Sigmoid colon (tissue), 7 donors: ENCODE measurements at places on chromosomes 16 and 17. TPM values are rescaled to one million over a fixed set of nuclear protein-coding genes. Genes with fewer than 3 reads are reported as not detected.

DHX40 gene
- 53.2 TPM for total RNA-seq

MLYCD gene
- 10.0 TPM for total RNA-seq

EVI2B gene
- total RNA-seq = 16.3 TPM

FASN gene
- total RNA-seq = 18.0 TPM

BMERB1 gene
- 112 TPM for total RNA-seq

OTOP2 gene
- not detected for total RNA-seq

SLC6A2 gene
- total RNA-seq = not detected

UTS2R gene
- not detected for total RNA-seq

BAIAP3 gene
- 1.8 TPM for total RNA-seq

CD300A gene
- total RNA-seq = 2.9 TPM

- peaks cover 45% of the 10 kb centered on the region for H3K36me3 ChIP-seq
- no peak overlapping the region for H3K4me3 ChIP-seq
- H3K27ac ChIP-seq = no peak overlapping the region
Measured at GRCh38 chr16:28110479-28110878, 47.0 kb upstream of the GSG1L start.

DNA sequence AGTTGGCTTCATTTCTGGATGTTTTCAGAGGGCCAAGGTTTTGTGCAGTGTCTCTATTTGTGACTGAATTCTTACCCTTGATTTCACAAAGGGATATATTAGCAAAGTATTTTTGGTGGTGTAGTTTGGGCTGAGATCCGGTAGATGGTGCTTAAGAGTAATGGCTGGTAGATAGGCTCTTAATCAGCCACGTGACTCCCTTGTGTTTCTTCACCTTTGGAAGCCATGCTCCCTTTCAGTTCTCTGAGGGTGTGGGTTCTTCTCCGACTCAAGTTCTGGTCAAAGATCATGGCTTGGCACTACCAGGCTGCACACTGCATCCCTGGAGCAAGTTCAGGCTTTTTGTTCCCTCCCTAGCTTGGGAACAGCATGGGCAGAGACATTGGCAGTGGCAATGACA, 887.3 kb downstream of the CDH8 start:
- H3K36me3 ChIP-seq = no peaks in the 10 kb centered on the region
- no peak overlapping the region for H3K27ac ChIP-seq
- H3K27me3 ChIP-seq = no peaks in the 10 kb centered on the region
- H3K4me1 ChIP-seq = no peaks in the 10 kb centered on the region
- DNase-seq = no peak

DNA sequence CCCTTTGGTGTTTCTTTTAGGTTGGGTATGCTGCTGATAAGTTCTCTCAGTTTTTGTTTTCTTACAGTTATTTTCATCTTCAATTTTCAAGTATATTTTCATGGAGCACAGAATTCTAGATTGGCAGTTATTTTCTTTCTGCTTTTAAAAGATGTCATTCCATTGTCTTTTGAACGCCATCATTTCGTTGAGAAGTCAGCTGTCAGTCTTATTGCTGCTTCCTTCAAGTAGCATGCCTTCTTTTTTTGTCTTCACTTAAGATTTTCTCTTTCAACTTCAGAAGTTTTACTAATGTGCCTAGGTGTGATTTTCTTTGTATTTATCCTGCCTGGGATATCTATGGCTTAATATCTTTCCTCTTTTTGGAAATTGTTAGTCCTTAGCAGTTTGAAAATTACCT, 262.2 kb upstream of the PMFBP1 start:
- H3K27me3 ChIP-seq = no peaks in the 10 kb centered on the region
- H3K27ac ChIP-seq = no peak overlapping the region
- H3K4me3 ChIP-seq = no peak overlapping the region
- H3K4me1 ChIP-seq = no peaks in the 10 kb centered on the region
- H3K36me3 ChIP-seq = no peaks in the 10 kb centered on the region
- no peak for DNase-seq

DNA sequence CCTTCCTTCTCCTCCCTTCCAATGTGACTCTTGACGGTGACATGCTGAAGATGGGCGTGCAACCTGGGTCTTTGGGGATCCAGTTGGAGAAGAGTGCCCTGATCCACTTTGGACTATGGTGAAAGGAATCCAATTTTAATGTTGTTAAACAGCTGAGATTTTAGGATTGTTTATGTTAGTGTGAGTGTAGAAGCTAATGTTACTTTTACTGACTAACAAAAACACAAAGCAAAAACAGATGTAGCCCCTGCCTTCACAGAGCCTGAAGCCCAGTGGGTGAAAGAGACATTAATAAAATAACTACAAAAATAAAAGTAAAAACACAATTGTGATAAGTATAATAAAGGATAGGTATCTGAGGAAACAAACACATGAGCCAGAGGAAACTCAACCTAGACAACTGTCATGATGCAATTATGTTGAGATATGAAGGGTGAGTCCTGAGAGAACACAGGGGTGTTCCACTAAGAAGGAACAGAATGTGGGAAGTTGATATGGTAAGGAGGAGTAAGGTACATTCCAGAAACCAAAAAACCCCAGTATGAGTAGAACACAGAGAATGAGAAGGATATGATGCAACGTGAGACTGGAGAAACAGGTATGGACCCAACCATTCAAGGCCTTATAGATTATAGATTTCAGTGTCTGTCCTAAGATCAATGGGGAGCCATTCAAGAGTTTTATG, 115.1 kb upstream of the PMFBP1 start:
- H3K4me1 ChIP-seq = no peaks in the 10 kb centered on the region
- no peaks in the 10 kb centered on the region for H3K27me3 ChIP-seq
- no peaks in the 10 kb centered on the region for H3K36me3 ChIP-seq
- DNase-seq = no peak
- no peak overlapping the region for H3K27ac ChIP-seq
- no peak overlapping the region for H3K4me3 ChIP-seq

- no peaks in the 10 kb centered on the region for H3K27me3 ChIP-seq
- no peaks in the 10 kb centered on the region for H3K36me3 ChIP-seq
- no peaks in the 10 kb centered on the region for H3K4me1 ChIP-seq
- no peak for DNase-seq
- no peak overlapping the region for H3K27ac ChIP-seq
Measured at GRCh38 chr17:18161207-18162145, 22.2 kb upstream of the ALKBH5 start.

GRCh38 chr17:43337684-43338428, 60.9 kb upstream of the ARL4D start:
- H3K27ac ChIP-seq = no peak overlapping the region
- H3K36me3 ChIP-seq = no peaks in the 10 kb centered on the region
- H3K4me3 ChIP-seq = no peak overlapping the region
- DNase-seq = no peak
- H3K4me1 ChIP-seq = peaks cover 25% of the 10 kb centered on the region
- H3K27me3 ChIP-seq = no peaks in the 10 kb centered on the region

- no peaks in the 10 kb centered on the region for H3K4me1 ChIP-seq
- H3K4me3 ChIP-seq = no peak overlapping the region
- DNase-seq = no peak
- H3K27ac ChIP-seq = no peak overlapping the region
- no peaks in the 10 kb centered on the region for H3K36me3 ChIP-seq
Measured at GRCh38 chr16:24214992-24215391, 41.1 kb upstream of the CACNG3 start.

- H3K4me3 ChIP-seq = no peak overlapping the region
- H3K27ac ChIP-seq = peak overlapping the region; percentile 43
- no peak for DNase-seq
Measured at GRCh38 chr16:66369055-66369592, 2.6 kb downstream of the CDH5 start.

DNA sequence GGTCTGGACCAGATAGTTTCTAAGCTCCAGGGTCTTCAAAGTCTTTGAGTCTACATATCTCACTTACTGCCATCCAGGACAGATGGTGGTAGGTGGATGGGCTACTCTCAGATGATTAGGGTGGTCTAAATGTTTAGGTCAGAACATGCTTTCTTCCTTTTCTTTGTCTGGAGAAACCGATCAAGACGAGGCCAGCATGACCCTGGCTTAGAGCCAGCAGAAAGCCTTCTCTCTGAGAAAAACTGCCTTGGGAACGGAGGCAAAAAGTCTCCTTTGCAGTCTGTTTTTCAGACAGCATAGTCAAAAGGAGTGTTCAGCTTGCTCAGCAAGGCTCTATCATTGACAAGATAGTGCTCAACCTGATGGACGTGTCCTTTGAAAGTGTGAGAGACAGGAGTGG, 48.8 kb downstream of the SPACA3 start:
- H3K4me3 ChIP-seq = no peak overlapping the region
- H3K27me3 ChIP-seq = no peaks in the 10 kb centered on the region
- H3K27ac ChIP-seq = no peak overlapping the region

GRCh38 chr16:67137605-67138004, 13.2 kb downstream of the B3GNT9 start:
- H3K36me3 ChIP-seq = peaks cover 77% of the 10 kb centered on the region
- no peaks in the 10 kb centered on the region for H3K27me3 ChIP-seq
- H3K4me1 ChIP-seq = no peaks in the 10 kb centered on the region
- no peak overlapping the region for H3K4me3 ChIP-seq
- H3K27ac ChIP-seq = no peak overlapping the region
- no peak for DNase-seq

GRCh38 chr17:57612202-57613071, 132.7 kb downstream of the CCDC182 start:
- no peaks in the 10 kb centered on the region for H3K27me3 ChIP-seq
- H3K27ac ChIP-seq = no peak overlapping the region
- no peaks in the 10 kb centered on the region for H3K4me1 ChIP-seq
- no peak for DNase-seq
- no peak overlapping the region for H3K4me3 ChIP-seq
- H3K36me3 ChIP-seq = no peaks in the 10 kb centered on the region

DNA sequence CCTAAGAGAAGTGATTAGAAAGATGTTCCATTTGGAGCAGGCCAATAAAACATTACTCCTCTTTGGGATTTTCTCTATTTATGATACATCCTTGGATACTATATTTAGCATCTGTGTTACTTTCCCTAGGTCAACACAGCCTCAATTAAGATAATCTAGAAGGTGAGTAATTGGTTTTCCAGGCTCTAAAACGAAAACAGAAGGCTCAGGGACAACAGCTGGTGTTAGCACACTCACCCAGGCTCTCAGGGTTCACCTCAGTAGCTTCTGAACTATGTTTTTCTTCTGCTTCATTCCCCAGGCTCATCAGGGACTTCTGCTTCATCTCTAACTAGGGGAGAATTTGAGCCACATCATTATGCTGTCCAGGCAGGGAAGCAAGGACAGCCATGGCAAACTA, 76.6 kb downstream of the ZZEF1 start:
- DNase-seq = no peak
- no peaks in the 10 kb centered on the region for H3K27me3 ChIP-seq
- H3K4me1 ChIP-seq = no peaks in the 10 kb centered on the region

DNA sequence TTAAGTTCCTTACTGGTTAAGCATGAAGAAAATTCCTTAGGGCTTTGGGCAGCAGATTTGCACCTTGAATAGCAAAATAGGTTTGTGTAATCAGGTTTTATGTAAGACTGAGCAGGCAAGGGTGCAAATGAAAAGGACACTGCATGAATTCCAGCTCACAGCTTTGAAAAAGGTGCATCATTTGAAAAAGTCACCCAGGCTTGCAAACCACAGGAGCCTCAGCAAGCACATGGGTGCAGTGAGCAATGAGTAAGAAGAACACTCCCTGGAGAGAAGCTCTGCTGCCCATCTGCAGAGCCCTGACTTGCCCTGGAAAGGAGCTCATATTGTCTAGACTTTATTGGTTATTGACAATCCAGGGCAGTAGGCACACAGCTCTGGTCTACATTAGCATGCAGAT, 165.6 kb upstream of the KCNJ16 start:
- peaks cover 12% of the 10 kb centered on the region for H3K4me1 ChIP-seq
- DNase-seq = no peak
- no peaks in the 10 kb centered on the region for H3K27me3 ChIP-seq
- no peaks in the 10 kb centered on the region for H3K36me3 ChIP-seq

GRCh38 chr17:33651686-33652085, 358.6 kb upstream of the ASIC2 start:
- H3K27me3 ChIP-seq = no peaks in the 10 kb centered on the region
- no peak overlapping the region for H3K4me3 ChIP-seq
- H3K36me3 ChIP-seq = no peaks in the 10 kb centered on the region

- H3K36me3 ChIP-seq = no peaks in the 10 kb centered on the region
- H3K27ac ChIP-seq = peak overlapping the region; percentile 88
- no peak overlapping the region for H3K4me3 ChIP-seq
- H3K27me3 ChIP-seq = no peaks in the 10 kb centered on the region
- H3K4me1 ChIP-seq = peaks cover 42% of the 10 kb centered on the region
Measured at GRCh38 chr17:28747051-28747691, 3.4 kb downstream of the TRAF4 start.

DNA sequence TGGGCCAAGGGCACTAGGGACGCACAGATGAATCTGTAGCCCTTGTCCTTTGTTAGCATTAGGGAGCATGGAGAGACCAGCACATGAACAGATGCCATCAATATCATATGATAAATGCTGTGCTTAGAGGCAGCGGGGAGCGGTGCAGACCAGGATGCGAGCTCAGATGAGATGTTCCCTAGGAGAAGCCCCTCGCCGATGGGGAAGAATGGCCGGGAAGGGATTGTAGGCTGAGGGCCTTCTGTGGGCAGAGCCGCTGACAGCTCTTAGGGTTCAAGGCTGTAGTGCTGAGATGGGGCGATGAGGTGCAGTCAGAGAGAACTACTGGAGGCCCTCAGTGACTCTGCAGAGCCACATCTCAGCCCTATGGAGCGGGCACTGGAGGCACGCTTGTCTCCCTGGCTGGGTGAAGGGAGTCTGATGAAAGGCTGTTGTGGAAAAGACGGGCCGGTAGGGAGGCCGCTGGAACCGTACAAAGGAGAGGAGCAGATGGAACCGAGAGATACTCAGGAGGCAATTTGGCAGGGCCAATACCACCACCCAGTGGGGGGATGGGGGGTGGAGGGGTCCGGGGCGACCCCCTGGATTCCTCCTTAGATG, 66.3 kb upstream of the ENDOV start:
- no peak overlapping the region for H3K27ac ChIP-seq
- no peaks in the 10 kb centered on the region for H3K27me3 ChIP-seq
- DNase-seq = no peak
- H3K4me1 ChIP-seq = no peaks in the 10 kb centered on the region
